ENCODE measurements at places on chromosomes 3 and 15. TPM values are rescaled to one million over a fixed set of nuclear protein-coding genes. Genes with fewer than 3 reads are reported as not detected.
A peak's percentile ranks its signal among the peaks of the same experiment; 100 is the strongest.

DNA sequence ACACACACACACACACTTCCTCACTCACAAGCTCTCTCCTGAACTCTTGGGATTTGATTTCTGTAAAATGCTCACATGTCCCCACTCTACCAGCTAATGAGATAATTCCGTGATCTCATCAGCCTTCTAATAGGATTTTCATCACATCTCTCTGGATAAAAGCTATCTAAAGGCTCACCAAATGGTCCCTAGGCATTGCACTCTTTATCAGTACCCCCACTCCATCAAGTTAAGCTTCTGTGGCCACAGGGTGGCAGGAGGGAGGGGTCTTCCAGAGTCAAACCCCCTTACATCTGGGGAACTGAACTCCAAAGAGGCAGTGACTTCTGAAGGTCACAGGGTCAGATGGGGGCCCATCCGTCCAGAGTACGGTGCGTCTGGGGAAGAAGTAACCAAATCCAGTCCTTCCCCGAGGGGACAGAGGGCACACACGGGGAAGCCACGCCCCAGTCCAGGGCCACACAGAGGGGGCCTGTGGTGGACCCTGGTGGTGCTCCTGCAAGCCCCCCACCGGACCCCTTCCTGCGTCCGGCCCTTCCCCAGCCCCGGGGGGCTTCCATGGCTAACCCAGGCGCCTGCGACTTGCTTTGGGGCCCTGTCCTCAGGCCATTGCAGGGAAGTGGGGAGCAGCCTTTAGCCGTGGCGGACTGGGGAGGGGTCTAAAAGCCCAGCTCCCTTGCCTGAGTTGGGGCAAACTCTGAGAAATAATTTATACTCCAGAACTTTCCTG lies 25.5 kb downstream of the CPN2 start:
- DNase-seq: peak; percentile 29

GRCh38 chr15:57747206-57747896 lies 40.8 kb downstream of the POLR2M start:
- no peak for DNase-seq

GRCh38 chr3:16124636-16125035 lies 49.8 kb upstream of the GALNT15 start:
- no peak for DNase-seq

RAB27A gene
- total RNA-seq: 6.8 TPM

HIGD2B gene
- total RNA-seq: not detected

GNAT1 gene
- not detected for total RNA-seq

Data from H9 (cell line).